Stimulated activated CD4-positive, alpha-beta T cell treated with anti-CD3 and anti-CD28 coated beads, TNF-alpha, amount 100 ng/mL, for 1 hour (primary cell): ENCODE measurements at places on chromosomes 4 and X.

DNA sequence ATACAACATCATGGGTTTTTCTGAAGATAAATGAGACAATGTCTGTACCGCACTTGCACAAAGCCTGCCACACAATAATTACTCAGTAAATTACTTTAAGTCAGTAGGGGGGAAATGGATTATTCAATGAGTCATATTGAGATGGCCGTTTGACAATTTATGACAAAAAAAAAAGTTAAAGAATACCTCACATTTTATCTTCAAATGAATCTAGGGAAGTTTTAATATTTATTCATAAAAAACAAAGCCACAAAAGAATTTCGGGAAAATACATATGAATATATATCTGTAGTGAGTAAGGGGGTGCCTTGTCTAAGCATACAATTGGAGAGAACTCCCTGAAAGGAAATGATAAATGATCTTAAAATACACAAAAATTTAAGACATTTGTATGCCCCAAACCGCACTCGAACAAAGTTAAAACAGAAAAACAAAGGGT lies 197.0 kb upstream of the SLC7A11 start:
- DNase-seq, result no peak

DNA sequence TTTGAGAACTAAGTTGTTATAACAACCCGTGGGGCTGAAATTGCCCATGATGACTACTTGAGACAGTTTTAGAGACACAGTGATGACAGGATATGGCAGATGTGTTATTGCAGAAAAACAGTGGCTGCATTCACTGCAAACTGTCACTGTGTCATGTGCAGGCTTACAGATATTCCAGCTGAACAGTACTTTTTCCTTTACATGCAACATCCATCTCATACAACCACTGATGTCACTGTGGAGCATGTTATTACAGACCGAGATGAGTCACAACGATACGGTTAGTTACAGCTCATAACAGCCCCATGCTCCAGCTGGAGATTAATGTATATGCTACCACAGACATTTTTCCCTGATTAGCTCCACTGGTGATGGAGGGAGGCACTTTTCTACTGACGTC lies 207.4 kb downstream of the TMA16 start:
- DNase-seq, result no peak

GRCh38 chrX:46029777-46030176 lies 515.4 kb downstream of the ZNF674 start:
- no peak for DNase-seq

- no peak for DNase-seq
These were observed 111.5 kb upstream of the WDFY3 start for GRCh38 chr4:85078016-85078415.

DNA sequence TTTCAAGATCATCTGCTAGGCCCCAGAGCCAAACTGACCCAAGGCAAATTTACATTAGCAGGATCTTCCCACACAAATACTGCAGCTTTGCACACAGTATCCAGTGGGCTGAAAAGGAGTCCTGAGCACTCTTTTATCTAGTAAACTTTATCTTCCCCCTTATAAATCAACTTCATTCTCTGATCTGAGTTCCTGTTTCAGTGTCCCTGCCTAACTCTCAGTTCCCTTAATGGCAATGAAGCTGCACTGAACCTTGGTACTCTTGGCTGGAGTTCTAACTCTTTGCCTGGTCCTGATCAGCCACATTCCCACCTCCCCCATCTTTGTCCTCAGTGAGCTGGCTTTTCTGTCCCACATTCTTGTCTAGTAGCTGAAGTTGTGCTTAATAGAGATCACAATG lies 37.4 kb downstream of the EDA2R start:
- DNase-seq, result no peak

GRCh38 chr4:16261313-16261878 lies 35.1 kb upstream of the TAPT1 start:
- DNase-seq, result no peak

DNA sequence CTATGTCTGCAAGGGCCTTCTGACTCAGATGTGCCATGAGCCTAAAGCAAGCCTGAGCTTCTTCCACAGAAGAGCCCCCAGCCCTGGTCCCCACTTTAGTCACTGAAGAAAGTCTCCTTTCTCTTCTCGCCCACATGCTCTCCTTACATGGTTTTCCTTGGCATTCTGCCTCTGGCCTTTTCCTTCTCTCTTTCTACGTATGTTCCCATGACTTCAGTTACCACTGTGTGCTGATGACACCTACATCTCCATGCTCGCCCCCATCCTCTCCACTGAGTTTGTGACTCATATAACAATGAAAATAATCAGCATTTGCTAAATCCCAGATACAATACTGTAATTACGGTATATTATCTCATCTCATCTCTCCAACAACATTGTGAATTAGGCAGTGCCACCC lies 149.3 kb downstream of the AMMECR1 start:
- no peak for DNase-seq

GRCh38 chr4:55517526-55518229 lies 29.0 kb downstream of the CLOCK start:
- DNase-seq, result no peak

DNA sequence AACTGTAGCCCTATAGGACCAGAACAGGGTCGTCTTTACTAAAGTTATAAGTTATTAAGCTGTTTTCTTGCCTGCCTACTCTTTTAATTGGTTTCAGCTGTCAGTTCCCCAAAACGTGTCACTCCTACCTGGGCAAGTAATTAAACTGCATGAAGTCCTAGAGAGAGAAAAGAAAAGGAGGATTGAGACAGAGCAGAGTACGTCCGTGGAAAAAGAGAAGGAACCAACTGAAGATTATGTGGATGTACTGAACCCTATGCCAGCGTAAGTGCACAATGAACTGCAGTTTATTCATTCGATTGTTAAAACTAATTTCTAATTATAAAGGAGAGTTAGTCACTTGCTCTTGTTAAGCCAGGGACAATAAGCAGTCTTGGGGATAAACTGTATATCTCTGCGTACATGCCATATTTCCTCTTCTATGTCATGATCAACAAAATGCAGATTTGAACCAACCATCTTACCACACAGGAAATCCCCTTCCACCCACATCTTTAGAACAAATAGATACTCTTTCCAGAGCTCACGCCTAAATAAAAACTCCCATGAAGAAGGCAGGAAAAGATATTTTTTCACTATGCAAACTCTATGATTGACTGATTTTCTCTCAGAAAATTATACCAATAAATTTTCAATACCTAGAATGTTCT lies 22.8 kb downstream of the STAP1 start:
- DNase-seq, result no peak

DNA sequence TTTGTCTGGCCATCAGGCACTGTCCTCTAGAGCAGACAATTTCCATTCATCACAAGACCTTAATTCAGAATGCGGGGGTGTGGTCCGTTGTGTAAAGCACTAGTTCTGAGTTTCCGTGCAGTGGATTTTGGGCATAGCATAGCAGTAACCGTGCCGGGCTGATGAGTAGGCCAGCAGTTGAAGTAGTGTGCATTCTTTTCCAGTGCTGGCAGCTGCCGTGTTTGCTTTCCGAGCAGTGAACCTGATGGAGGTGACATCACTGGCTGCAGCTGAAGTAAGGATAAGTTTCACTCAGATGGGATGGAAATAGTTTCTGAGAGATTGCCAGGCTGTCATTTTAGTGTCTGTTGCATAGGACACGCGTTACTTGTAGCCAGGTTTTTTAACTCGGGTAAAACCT lies 107.0 kb upstream of the STIM2 start:
- DNase-seq, result no peak

- DNase-seq, result no peak
These were observed 22.7 kb upstream of the OGT start for GRCh38 chrX:71510161-71510560.

- DNase-seq, result no peak
These were observed 94.8 kb downstream of the GPRIN3 start for GRCh38 chr4:89212666-89213381.

GRCh38 chr4:24003926-24004325 lies 114.1 kb upstream of the PPARGC1A start:
- DNase-seq, result no peak

DNA sequence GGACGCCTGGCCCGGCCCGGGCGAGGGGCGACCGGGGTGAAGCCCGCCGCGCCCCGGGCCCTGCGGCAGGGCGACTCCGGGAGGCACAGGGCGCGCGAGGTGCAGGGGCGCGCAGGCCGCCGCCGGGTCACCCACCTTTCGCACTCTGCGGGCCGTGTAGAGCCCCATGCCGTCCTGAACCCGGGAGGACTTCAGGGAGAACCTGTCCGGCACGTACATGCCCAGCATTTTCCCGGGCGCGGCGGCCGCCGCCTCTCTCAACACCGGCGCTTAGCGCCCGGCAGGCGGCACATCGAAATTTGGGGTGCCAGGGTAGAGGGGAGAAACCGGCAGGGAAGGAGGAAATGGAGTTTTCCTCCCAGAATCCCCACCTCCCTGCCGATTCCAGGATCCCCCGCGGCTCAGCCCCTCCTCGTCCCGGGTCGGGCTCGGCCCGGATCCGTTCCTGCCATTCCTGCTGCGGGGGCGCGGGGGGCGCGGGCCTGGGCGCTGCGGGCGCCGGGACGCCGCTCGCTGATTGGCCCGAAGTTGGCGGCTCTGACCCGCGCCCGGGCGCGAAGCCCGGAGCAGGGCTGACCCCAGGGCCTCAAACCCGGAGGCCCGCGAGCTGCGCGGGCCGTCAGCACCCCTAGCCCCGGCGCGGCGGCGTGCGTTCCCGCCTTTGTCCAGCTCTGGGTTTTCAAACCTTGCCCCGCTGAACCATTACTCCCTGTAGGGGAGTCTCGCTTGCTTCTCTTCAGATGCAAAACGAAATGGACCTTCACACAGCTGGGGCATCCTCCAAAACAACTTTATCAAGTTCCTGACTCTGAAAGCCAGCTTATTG lies at the start of gene PRDM5:
Gene PRDM5 (minus strand): TSS at position 346 of the 826 bp plus-strand sequence. CDS start 118 bp downstream, at position 228.
- no peak for DNase-seq

DNA sequence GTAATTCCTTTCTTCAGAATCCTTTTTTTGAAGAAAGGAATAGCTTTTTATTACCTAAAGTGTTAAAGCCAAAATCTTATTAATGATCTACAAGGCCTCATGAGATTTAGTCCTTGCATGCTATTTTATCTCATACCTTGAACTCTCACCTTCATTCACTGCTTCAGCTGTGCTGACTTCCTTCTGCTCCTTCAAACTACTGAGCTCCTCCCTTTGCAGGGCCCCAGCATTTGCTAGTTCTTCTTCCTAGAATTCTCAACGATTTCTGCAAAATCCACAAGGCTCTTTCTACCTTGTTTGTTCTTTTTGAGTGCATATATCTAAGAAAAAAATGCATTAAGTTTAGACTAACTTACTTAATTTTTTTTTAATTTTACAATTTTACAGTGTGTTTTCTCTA lies 619.5 kb downstream of the EPHA5 start:
- no peak for DNase-seq

DNA sequence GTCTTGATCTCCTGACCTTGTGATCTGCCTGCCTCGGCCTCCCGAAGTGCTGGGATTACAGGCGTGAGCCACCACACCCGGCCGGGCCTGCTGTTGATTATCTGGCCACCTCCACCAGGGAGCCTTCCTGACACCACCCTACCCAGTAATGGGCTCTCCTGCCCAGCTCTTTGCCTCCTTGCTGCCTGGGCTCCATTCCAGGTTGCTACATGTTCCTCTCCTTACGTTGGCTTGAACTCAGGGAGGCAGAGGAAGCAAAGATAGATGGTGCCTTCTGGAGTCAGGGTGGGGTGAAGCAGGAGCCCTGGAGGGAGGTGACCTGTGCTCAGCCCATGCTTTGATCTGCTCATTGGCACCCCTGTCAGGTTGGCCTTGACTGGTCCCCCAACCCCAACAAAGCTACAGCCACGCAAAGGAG lies 26.3 kb downstream of the FLNA start:
- DNase-seq, result no peak

DNA sequence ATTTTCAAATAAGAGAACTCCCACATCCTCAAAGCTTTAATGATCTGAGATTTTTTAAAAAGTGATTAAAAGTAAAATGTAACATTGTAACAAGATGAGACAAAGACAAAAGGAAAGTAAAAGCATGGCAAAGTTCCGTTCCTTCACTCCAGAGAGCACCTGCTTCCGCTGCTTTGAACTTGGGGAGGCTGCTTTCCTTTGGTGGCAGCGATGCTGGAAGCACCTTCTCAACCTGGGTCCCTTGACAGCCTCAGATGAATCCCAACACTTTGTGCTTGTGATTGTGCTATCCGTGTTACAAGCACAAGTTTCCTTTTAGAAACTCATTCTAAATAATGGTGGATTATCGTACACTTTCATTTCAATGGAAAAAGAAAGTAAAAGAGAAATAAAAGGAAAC lies 59.7 kb downstream of the HADH start:
- no peak for DNase-seq

GRCh38 chr4:26052663-26053541 lies 138.9 kb downstream of the SMIM20 start:
- DNase-seq, result no peak

GRCh38 chr4:105859233-105859632 lies 36.0 kb upstream of the NPNT start:
- no peak for DNase-seq

- DNase-seq, result no peak
These were observed 179.9 kb downstream of the GABRG1 start for GRCh38 chr4:45944000-45944399.

DNA sequence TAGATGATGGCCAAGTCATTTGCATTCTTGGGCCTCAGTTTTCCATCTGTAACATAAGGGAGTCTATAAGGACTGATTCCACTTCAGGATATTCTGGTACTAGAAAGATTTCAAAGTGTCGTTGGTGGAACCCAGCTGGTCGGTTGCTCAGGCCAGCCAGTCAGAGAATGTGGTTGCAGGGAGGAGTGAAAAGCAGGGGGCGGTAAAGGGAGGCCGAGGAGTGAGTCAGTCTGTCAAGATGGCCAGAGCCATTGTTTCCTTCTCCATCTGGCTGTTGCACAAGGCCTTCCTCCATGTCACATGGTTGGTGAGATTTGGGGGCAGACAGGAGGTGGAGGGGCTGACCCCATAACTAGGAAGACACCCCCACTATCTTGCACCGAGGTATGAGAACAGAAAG lies 38.2 kb downstream of the STARD8 start:
- no peak for DNase-seq

GRCh38 chr4:8735236-8736089 lies 136.2 kb downstream of the HMX1 start:
- no peak for DNase-seq

GRCh38 chr4:183012879-183013729 lies 86.0 kb upstream of the WWC2 start:
- DNase-seq, result no peak

DNA sequence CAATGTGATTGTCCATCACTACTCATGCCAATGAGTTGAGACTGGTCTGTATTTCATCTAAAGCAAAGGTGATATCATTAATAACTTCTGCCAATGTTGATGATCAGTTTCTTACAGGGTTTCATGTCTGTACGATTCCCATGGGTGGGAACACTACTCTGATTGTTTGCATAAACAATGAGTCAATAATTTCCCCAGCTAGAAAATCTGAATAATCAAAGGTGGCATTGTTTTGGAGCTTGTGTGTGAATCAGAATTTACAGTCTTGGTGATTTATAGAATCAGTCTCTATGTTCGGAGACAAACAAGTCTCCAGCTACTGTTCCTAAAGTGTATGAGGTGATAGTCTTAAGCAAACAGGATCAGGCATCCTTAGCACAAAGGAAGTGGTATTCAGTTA lies 35.5 kb upstream of the PARM1 start:
- no peak for DNase-seq

DNA sequence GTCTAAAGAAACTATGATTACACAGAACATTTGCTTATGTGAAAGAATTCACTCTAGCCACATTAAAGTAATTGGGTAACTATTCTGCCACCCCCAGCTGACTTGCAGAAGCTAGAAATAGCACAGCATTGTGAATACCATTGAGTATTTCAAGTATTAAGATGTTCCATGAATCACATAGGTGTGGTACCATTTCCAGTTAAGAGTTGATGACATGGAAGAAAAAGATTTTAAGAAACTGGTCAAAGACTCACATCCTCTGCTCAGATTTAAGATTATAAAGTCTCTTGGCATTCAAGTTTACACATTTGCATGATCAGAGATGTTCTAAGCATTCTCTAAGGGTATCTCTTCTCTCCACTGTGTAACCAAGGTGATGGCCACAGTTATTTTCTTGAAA lies 287.5 kb downstream of the CAMK2D start:
- DNase-seq, result no peak
